ENCODE measurements at places on chromosomes 6 and 20.

DNA sequence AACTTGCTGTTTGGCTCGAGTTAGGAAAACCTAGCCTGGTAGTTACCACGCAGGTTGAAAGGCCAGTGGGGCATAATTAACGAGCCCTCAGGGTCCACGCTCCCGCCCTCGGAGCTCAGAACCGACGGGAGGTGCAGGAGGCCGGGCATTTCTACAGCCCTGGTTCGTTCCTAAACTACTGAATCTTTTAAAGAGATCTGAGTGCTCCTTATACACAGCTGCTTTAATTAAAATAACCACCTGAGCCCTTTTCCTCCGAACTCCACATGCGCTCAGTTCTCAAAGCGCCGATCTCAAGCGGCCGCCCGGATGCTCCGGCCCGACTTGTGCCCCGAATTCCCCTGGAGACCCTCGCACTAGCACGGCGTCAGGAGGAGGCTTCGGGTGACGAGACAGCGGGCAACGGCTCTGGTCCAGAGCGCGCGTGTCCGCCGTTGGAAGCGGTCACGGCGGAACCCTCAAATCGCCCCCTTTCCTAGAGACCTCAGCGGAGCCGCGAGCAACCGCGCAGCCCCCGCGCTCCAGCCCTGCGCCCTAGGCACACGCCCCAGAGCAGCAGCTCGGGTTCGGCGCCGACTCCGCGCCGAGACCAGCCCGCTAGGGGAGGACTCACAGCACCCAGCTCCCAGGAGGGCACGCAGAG is 397 bp downstream of the WDR27 start:
- no peak for DNase-seq

DNA sequence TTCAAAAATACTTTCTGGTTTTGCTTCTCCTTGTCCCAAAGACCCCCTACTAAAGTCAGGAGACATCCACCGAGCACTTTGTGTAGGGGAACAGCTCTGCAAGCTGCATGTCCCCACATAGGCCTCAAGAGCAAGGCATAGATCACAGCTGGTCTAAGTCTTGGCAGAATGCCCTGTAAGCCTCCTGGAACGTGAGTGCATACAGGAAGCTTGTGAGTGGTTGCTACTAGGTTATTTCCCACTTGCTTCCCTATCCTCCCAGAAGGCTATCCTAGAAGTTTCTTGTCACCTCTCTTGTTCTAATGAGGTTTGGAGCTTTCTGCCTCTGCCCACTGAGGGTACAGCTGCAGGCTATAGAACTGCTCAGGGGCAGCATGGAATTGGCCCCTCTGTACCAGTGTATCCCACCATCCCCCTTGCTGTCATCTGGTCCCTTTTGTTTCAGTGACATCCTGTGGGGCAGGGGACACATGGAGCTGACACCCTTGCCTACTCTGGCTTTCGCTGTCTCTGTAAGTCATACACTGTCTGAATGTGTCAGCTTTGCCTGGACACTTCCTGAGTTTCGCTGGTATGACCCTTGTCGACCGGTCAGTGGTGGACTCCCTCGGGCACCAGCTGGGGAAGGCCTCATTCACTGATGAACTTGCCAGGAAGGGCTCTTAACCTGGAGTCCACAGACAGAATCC is 35.6 kb upstream of the KCNK16 start:
- no peak for DNase-seq

DNA sequence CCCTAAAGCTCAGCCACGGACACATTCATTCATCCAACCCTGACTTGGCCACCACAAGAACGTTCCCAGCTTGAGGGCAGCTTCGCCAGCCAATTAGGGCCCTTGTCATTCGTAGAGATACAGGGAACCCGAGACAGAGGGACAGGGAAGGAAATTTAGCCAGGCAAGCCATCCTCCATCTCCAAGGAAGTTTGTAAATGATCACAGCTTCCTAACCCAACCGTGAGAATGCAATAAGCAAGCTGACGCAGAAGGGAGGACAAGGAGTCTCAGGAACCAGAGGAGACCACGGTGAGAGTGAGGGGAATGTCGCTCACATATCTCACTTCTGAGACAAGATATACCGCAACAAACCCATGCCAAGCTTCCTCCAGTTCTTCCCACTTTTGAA is 1.4 kb downstream of the TRAM2 start:
- DNase-seq, result no peak

- no peak for DNase-seq
These were observed 1.4 kb downstream of the BMP6 start for GRCh38 chr6:7727086-7727945.

GRCh38 chr6:155040154-155040553 is 45.0 kb downstream of the TIAM2 start:
- no peak for DNase-seq

GRCh38 chr20:15619816-15620215 is 953.4 kb downstream of the KIF16B start:
- DNase-seq, result no peak

- no peak for DNase-seq
These were observed 148.0 kb upstream of the LRFN2 start for GRCh38 chr6:40735121-40735520.

Measured in activated CD4-positive, CD25-positive, alpha-beta regulatory T cell treated with anti-CD3 and anti-CD28 coated beads, Interleukin-2, amount 50 U/mL, for 72 hours (primary cell).